Common myeloid progenitor, CD34-positive (primary cell): ENCODE measurements at places on chromosomes 5 and 9.
A peak's percentile ranks its signal among the peaks of the same experiment; 100 is the strongest.

- H3K4me1 ChIP-seq: no peaks in the 10 kb centered on the region
- no peak overlapping the region for H3K4me3 ChIP-seq
- DNase-seq: no peak
- H3K27ac ChIP-seq: no peak overlapping the region
- no peaks in the 10 kb centered on the region for H3K27me3 ChIP-seq
These were observed 43.9 kb downstream of the RCL1 start for GRCh38 chr9:4836676-4837075.

GRCh38 chr5:153605386-153605785 is 114.9 kb downstream of the GRIA1 start:
- no peaks in the 10 kb centered on the region for H3K27me3 ChIP-seq
- H3K4me3 ChIP-seq: no peak overlapping the region
- DNase-seq: no peak
- H3K27ac ChIP-seq: no peak overlapping the region

DNA sequence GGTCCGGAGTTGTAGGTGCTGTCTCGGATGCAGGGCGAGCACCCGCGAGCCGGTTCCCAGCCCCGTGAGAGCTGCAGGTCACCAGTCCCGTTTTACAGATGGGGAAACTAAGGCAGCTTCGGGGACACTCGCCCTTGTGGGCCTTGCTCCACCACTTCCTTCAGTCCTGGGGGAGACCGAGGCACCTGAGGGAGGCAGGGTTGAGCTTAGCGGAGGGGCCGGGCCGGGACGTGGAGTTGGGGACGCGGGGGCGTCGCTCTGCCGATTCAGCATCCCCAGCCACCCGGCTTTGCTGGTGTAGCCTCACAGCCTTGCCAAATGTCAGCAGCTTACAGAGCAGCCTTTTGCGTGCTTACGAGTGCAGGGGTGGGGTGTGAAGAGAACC is 530 bp downstream of the BBLN start:
- peak; percentile 47 for DNase-seq
- peaks cover 19% of the 10 kb centered on the region for H3K4me1 ChIP-seq
- H3K4me3 ChIP-seq: peak overlapping the region; percentile 96
- H3K27me3 ChIP-seq: no peaks in the 10 kb centered on the region
- H3K27ac ChIP-seq: peak overlapping the region; percentile 87

GRCh38 chr9:83583151-83584014 is 39.6 kb upstream of the IDNK start:
- peak; percentile 75 for DNase-seq
- no peak overlapping the region for H3K27ac ChIP-seq
- no peaks in the 10 kb centered on the region for H3K4me1 ChIP-seq
- H3K4me3 ChIP-seq: no peak overlapping the region
- no peaks in the 10 kb centered on the region for H3K27me3 ChIP-seq
- no peaks in the 10 kb centered on the region for H3K36me3 ChIP-seq

DNA sequence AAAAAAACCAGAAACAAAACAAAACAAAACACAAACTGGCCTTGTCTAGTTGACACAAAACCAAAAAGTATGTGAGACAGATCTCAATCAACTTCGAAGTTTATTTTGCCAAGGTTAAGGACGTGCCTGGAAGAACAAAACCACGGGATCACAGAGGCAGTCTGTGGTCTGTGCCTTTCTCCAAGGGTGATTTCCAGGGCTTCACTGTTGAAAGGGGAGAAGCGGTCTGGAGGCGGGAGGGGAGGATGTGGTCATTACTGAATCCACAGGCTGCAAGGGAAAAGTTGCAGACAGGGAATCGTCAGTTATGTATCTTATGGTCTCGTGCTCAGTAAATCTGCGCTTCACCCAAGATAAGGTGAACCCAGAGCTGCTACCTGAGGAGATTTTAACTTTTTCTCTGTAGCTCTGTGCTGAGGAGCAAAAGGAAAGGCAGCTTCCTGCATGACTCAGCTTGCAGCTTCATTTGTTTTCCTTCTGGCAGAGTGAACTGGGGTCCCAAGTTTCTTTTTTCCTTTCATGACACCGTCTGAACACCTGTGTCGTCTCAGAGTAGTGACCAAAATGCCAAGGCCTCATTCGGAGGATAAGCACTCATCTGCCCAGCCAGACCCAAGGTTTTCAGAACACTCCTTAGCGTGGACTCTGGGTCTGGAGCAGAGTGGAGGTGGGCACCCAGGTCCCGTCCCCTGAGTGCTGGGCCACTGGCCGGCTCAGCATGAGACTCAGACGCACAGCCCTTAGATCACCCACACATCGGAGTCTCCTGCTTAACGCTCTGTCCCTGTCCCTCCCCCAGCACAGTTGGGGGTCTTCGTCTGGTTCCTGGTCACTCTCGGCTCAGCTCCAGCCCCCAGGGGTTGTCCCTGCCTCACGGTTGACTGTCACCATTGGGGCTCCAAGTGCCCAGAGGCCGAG is 25.9 kb downstream of the ROPN1L start:
- no peak overlapping the region for H3K27ac ChIP-seq
- no peaks in the 10 kb centered on the region for H3K36me3 ChIP-seq
- H3K4me3 ChIP-seq: no peak overlapping the region
- peak; percentile 55 for DNase-seq

DNA sequence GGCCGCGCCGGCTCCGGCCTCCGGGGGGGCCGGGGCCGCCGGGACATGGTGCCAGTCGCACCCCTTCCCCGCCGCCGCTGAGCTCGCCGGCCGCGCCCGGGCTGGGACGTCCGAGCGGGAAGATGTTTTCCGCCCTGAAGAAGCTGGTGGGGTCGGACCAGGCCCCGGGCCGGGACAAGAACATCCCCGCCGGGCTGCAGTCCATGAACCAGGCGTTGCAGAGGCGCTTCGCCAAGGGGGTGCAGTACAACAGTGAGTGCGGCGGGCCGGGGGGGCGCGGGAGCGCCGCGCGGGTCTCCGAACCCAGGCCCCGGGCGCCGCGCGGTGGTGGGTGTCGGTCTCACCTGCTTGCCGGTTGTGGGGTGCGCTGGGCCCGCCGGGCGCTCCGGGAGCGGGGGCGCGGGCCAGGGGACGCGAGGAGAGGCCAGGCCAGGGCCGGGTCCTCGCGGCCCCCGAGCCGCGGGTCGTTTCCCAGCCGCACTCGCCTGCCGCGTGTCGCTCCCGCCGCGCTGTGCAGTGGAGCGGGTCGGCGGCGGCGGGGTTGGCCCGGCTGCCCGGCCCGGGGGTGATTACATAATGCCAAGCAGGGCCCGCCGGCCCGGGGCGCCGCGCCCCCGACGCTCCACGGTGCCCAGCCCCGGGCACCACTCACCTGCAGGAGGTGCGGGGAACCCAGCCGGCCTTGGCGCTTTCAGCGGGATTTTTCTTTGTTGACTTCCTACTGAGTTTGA is 492 bp downstream of the RABL6 start:
- H3K27ac ChIP-seq: no peak overlapping the region
- H3K36me3 ChIP-seq: peaks cover 36% of the 10 kb centered on the region
- DNase-seq: peak; percentile 61
- H3K4me1 ChIP-seq: peaks cover 41% of the 10 kb centered on the region
- H3K27me3 ChIP-seq: no peaks in the 10 kb centered on the region

DNA sequence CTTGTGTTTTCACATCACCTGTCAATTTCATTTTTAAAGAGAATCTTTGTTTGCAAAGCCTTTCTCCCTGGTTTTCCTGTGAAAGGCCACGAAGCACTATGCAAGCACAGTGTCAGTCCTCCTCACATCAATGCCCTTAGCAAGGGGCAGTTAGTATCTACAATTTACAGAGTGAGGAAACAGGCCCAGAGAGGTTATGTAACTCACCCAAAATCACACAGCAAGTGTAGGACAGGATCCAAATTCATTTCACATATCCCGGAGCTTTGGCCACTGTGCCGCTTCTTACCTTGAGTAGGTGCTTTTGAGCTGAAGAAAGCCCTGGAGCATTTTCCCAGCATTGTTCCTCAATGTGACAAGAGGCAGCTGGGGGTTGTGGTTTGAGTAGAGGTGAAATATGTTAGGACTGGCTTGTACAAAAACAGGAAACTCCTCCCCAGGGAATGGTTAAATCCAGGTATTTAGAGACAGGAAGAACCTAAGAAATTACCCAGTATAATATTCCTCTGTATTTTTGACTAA is 283.8 kb downstream of the NTRK2 start:
- no peaks in the 10 kb centered on the region for H3K36me3 ChIP-seq
- DNase-seq: no peak
- H3K4me1 ChIP-seq: no peaks in the 10 kb centered on the region
- H3K27me3 ChIP-seq: no peaks in the 10 kb centered on the region

DNA sequence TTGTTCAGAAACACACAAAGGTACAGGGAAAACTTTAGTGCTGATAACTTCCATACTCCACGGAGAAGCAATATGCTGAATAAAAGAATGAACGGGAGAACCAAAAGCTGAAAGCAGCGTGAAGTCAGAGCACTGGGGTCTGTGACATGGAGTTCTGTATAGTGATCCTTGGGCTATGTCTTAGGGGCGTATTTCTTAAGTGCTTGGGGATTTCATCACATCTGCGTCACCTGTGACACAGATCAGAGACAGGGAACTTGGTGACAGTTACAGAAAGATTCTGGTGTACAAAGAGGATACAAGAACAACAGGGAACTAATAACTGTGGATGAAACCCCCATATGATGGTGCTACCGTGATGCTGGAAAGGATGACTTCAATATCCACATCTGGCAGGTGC is 81.9 kb downstream of the MARCHF3 start:
- no peak overlapping the region for H3K4me3 ChIP-seq
- no peak overlapping the region for H3K27ac ChIP-seq
- H3K4me1 ChIP-seq: peaks cover 9% of the 10 kb centered on the region
- peaks cover 2% of the 10 kb centered on the region for H3K36me3 ChIP-seq
- no peak for DNase-seq
